Fibroblast of lung (primary cell): ENCODE measurements at places on chromosomes 5 and 9. TPM values are rescaled to one million over a fixed set of nuclear protein-coding genes. Genes with fewer than 3 reads are reported as not detected.

DNA sequence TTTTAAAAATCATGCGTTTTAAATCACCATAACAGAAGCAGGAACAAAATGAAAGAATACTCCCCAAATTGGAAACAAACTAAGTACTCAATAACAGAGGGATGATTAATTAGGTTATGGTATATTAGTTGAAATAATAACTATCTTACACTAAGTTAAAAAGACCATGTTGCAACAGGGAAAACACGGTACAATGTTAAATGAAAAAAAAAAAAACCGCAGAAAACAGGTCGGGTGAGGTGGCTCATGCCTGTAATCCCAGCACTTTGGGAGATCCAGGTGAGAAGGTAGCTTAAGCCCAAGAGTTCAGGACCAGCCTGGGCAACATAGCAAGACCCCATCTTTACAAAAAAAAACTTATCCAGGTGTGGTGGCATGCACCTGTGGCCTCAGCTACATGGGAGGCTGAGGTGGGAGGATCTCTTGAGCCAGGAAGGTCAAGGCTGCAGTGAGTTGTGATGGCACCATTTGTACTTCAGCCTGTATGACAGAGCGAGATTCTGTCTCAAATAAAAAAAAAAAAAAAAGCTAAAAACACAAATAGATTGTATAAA lies 2.4 kb upstream of the PTPN3 start:
- DNase-seq = no peak

DNA sequence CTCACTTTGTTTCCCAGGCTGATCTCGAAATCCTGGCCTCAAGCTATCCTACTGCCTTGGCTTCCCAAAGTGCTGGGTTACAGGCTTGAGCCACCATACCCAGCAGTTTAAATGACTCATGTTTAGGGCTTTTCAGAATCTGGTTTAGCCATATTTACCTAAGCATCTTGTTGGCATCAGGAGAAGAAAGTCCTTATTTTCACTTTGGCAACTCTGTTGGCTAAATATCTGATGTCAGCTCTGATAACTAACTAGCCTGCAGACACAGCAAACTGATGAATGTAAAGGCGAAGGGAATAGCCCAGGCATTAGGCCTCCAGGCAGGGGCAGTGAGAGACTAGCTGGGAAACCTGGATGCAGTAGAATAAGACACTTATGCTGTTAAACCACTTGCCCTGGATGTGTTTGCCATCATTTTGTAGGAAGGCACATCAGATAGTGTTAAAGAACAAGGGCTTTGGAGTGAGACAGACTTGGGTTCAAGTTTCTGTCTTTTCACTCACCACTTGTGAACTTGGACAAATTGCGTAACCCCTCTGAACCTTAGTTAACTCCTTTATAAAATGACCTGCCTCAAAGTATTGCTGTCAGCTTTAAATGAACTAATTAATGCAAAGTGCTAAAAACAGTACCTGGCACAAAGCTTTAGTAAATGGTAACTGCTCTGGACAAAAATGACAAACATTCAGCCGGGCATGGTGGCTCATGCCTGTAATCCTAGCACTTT lies 34.7 kb upstream of the GARNL3 start:
- DNase-seq = no peak

DNA sequence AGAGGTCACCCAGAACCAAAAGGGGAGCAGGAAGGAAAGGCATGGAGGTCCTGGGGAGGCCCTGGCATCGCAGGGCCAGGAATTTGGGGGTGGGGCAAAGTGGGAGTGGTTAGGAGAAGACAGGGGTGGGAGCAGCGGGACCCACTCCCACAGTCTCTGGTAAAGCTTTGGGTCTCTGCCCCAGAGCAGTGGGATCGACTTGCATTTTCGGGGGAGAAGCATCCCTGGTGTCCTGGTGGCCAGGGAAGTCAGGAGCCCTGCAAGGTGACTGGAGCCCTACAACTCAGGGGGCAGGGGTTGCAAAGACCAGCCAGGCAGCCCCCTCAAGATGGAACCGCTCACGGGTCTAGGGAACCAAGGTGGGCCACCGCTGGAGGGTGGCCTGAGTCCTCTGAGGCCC lies 22.4 kb upstream of the GTF3C5 start:
- DNase-seq = no peak

- no peak for DNase-seq
These were observed 14.5 kb downstream of the SH2D3C start for GRCh38 chr9:127763918-127764384.

- DNase-seq = no peak
These were observed 45.5 kb downstream of the IRF1 start for GRCh38 chr5:132444841-132445639.

DNA sequence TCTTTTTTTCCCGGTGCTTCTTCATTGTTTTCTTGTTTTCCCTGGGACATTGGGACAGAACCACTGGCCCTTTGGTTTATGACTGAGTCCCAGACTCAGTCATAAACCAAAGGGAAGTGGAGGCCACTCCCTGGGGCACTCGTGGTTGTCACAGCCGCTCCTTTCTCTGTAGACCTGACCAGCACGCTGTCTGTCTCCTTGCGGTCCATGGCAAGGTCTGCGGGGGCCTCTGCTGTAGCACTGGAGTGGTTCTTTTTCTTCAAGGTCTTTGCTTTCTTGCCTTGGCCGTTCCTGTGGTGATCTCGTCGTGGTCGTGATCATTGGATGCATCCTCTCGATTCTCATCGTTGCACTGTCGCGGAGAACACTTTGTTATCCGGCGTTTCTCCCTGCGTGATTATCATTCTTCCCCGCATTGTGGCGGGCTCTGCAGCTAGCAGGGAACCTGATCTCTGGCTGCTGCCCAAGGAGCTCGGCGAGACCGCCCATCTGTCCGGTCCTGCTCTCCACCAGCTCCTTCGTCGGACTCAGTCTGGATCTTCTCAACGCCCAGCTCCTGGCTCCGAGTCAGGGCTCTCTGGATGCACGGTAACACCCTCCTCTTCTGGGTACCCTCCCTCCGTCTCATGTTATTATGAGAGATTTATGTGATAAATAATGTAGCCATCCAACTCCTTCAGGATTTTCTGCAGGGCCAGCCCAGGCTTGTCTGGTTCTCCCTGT lies 43.5 kb upstream of the MPDZ start:
- no peak for DNase-seq

GRCh38 chr5:151591144-151591819 lies at the start of gene FAT2:
TSS of gene FAT2 (minus strand) at chr5:151591331. CDS start at chr5:151568931, 22,400 bp downstream.
- no peak for DNase-seq

GRCh38 chr9:88572684-88573083 lies 37.7 kb downstream of the NXNL2 start:
- DNase-seq = no peak

DNA sequence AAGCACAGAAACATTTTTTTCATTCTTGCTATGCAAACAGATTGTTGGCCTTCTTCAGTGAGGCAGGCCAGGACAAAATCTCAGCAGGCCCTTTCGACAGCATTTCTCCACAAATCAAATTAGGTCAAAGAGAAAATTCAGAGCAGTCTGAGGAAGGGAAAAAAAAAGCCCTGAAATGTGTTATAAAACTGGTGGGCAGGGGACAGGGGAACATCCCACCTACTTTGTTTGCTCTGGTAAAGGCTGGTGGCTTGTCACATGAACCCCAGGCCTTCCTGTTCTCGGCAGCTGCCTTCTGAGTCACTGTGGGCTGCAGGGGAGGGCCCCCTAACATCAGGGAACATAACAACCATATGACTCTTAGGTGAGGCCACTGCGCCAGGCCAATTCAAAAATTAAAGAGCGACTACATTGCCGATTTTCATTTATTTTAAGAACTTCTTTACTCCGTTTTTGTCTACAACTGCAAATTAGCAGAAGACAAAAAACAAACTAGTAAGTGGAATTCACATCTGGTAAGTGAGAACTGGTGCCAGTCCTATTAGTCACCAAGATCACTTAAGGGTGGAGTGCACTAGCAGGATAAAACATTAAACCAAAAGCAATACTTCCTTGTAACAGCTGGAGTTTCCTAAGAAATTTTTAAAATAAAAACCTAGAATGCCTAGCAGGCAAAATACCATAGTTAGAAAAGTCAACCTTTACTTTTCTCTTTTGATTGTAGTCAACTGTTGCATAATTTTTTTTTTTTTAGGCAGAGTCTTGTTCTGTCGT lies 46.2 kb upstream of the DENND4C start:
- peak; percentile 94 for DNase-seq

- DNase-seq = peak; percentile 46
These were observed 10.5 kb upstream of the S1PR3 start for GRCh38 chr9:88980740-88981203.

DNA sequence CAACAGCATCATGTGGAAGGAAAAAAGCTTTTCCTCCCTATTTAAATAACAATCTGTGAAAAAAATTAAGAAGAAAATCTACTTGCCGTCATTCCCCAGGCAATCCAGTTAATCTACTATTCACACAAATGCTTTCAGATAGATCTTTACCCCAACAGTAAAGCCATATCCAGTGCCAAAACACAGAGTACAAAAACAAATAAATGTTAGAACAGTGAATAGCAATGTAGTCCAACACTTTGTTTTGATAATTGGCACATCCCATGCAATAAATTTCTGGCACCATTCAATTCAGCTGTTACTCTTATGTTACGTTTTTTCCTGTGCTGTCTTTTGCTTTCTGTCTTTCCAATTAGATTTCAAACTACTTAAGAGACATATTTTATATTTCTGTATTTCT lies 2245.5 kb upstream of the WWC1 start:
- DNase-seq = no peak

- no peak for DNase-seq
These were observed 63.6 kb upstream of the UBAC1 start for GRCh38 chr9:136024696-136025316.

DNA sequence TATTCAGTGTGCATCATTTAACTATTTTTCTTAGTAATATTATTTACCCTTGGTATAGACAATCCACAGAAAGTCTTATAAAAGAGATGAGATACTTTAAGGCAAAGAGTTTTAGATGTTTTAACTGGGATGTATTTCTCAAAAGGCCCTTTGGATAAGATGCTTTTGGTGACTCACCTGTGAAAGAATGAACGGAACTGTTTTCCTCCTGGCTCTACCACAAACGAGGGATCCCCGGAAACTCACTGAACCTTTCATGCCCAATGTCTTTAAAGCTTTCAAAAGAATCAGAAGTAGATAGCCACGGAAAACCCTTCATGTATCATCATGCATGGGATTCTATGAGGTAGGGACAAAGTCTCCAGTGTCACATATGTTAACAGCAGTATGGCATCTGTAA lies 1.6 kb downstream of the ZNF782 start:
- peak; percentile 41 for DNase-seq

DNA sequence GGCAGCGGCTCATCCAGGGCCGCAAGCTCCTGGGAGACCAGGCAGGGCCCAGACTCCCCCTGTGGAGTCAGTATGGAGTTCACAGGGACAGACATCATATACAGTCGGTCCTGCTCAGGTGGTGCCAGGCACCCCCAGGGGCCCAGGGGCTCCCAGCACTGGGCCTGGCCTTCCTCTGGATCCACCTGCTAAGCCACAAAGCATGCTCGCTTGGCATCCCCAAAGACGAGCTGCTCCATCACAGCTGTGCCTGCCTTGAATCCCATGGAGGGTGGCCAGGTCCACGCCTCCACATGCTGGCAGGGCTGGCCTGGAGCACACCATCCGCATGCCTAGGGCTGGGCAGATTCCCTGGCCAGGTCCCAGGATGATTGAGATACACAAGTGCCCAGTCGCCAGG lies 4.6 kb downstream of the BICD2 start:
- no peak for DNase-seq

DNA sequence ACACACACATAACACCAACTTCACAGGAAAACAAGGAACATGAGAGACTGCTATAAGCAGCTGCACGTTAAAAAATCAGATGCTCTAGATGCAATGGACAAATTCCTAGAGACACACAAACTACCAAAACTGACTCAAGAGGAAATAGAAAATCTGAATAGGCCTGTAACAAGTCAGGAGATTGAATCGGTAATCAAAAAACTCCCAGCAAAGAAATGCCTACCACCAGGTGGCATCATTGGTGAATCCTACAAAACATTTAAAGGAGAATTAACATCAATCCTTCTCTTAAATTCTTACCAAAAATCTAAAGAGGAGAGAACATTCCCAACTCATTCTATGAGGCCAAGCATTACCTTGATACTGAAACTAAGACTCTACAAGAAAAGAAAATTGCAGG lies 54.9 kb downstream of the NDST1 start:
- DNase-seq = peak; percentile 71

ORM2 gene
- total RNA-seq = not detected in 2 replicates

CAPSL gene
- total RNA-seq = 0.33 TPM in 1 of 2 replicates, not detected in the other

MCC gene
- total RNA-seq = 24.7 and 41.3 TPM in 2 replicates

PRLR gene
- 0.33 TPM in 1 of 2 replicates, not detected in the other for total RNA-seq

ABITRAM gene
- total RNA-seq = 4.9 and 8.8 TPM in 2 replicates

TAS2R1 gene
- not detected in 2 replicates for total RNA-seq

DRD1 gene
- 2.0 and 2.6 TPM in 2 replicates for total RNA-seq

HTR4 gene
- not detected in 2 replicates for total RNA-seq

DMRT3 gene
- total RNA-seq = not detected in 2 replicates
